NCI-H748 treated with DMSO at 0.1 percent for 48 hours (cell line): ENCODE measurements at places on chromosomes 7 and 10.

DNA sequence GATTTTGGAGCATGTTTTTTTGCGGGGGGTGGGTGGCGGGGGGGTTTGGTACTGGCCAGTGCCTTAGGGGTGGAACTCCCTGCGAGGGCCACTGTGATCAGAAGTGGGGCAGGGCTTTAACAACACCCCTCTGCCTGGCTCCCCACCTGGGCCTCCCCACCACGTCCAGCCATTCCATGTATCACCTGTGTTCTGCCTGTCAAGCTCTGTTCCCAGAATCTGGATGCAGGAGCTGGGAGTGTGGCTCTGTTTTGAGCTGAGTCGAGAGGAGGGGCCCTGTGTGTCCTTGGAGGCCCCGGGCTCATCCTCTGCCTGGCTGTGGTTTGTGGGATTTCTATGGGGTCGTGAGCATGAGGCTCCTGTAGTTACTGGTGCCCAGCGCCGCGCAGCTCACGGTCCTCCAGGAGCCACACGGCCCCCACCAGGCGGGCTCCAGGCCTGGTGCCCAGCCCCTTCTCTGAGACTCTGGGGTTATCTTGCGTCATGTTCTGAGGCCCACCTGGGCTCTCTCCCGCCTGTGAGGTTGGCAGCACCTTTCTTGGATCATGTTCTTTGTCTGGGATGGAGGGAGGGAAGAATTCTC, 29.6 kb downstream of the PFKFB3 start:
- DNase-seq, result no peak

DNA sequence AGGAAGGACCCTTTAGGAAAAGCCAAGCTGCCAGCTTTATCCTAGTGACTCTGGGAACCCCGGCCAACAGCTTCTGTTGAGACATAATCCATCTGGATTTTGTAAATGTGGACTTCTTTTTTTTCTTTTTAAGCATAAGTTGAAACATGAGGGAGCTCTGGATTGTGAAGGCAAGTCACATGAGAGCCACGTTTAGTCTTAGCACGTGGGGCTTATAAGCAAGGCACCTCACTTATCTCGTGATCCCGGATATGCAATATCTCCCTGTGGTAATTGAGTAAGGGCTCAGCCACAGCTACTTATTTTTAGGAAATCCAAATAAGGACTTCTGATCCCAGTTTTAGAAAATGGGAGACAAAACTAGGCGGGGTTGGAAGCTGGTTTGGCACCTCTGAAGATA, 111.2 kb upstream of the PTN start:
- no peak for DNase-seq

DNA sequence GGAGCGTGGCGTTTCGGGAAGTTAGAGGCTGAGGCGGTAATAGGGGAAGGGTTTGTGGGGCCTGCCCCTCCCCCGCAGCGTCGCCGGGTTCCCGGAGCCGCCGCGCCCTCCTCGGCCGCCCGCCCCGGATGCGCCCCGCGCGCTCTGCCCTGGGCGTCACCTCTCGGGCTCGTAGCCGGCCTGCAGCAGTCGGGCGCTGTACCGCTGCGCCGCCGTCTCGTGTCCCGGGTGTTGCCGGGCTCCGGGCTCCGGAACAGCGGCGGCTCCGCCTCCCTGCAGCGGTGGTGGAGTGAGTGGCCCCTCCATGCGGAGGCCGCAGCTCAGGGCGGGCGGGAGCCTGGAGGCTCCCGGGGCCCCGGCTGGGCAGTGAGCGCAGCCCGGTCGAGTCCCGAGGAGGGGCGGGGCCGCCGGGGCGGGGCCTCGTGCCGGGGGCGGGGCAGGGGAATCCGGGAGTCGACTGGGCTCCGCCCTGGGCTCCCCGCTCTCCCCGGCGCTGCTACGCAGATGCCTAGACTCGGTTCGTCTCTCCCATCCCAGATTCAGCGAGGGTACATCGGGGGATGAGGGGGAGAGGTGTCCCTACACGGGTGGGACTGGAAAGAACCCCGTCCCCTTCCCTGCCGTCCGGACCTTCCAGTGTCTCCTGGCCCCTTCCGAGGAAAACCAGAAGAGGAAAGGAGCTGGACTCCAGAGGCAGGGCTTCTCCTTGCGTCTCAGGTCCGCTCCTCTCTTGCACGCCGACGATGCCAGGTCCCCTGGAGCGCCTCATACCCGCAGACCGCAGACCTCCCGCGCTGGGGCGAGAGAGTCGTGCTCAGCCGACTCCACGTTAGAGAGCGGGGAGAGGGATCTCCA, at the start of gene IMPDH1:
TSS of gene IMPDH1 (minus strand) at position 387 of the 855 bp plus-strand sequence. CDS start at position 306, 81 bp downstream.
- peak; percentile 67 for DNase-seq

GRCh38 chr7:90760892-90761291, 164.8 kb downstream of the CDK14 start:
- no peak for DNase-seq

GRCh38 chr7:123210986-123211385, 11.2 kb upstream of the SLC13A1 start:
- DNase-seq, result no peak

DNA sequence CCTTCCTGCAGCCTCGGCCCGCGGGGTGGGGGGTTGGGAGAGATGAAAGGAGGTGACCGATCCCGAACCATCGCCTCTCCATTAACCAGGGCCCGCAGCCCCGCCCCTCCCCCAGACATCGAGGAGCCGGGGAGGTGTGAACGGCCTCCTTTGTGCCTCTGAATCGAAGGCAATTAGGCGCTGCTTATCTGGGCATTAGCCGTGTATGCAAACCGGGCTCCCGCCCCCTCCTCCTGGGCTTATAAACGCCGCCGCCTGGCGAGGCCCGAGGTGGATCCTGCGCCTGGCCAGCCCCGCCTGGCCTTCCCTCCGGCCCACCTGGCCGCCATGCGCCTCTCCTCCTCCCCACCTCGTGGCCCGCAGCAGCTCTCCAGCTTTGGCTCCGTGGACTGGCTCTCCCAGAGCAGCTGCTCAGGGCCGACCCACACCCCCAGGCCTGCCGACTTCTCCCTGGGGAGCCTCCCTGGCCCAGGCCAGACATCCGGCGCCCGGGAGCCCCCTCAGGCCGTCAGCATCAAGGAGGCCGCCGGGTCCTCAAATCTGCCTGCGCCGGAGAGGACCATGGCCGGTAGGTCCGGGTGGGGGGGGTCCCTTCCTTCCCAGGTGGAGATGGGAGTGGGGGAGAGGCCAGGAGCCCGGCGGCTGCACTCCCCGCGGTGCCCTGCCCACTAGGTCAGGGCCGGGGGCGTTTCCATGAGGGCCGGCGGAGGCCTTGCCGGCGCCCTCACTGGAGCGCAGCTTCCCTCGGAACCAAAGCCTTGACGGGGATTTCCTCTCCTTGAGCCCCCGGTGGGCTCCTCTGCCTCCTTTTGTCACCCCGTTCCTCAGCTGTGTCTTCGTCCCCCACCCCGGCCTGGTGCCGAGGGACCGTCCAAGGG, at the start of gene VENTX:
TSS of gene VENTX (plus strand) at position 268 of the 878 bp plus-strand sequence. CDS start at position 328, 60 bp downstream.
- no peak for DNase-seq
